ENCODE measurements at places on chromosomes 3 and 15.

GRCh38 chr15:91864664-91865063, 11.2 kb downstream of the SLCO3A1 start:
- DNase-seq: no peak

DNA sequence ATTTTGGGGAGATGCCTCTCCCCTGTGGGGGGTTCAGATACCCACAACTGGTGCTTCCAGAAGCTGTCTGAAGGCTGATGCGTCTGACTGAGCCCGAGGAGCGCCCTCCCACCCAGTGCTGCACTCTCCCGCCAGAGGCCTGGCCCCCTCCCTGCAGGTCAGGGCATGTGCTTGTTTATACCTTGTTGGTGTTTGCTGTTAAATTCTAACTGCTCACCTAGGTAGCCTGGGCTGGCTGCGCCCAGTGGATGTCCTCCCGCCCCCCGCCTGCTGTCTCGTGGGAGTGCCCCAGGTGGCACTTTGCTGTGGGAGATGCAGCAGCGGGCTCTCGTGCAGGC, 12.9 kb downstream of the KLF13 start:
- no peak for DNase-seq

GRCh38 chr3:172673210-172673679, 37.6 kb downstream of the NCEH1 start:
- peak; percentile 36 for DNase-seq

DNA sequence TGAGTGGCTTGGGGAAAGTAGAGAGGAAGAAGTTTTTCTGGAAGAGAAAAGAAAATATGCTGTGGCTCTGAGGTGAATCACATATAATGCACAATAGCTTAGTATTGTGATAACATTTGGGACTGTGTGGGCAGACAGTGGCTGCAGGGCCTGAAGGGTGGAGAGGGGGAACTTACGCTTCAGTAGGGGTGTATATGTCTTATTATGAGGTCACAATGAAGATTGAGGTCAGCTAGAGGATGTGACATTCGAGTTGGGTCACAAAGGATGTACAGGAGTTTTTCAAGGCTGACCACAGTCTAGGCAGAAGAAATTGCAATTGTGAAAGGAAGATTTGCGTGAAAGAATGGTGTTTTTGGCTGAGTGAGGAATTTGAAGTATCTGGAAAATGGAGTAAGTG, 414.8 kb downstream of the LPP start:
- no peak for DNase-seq

DNA sequence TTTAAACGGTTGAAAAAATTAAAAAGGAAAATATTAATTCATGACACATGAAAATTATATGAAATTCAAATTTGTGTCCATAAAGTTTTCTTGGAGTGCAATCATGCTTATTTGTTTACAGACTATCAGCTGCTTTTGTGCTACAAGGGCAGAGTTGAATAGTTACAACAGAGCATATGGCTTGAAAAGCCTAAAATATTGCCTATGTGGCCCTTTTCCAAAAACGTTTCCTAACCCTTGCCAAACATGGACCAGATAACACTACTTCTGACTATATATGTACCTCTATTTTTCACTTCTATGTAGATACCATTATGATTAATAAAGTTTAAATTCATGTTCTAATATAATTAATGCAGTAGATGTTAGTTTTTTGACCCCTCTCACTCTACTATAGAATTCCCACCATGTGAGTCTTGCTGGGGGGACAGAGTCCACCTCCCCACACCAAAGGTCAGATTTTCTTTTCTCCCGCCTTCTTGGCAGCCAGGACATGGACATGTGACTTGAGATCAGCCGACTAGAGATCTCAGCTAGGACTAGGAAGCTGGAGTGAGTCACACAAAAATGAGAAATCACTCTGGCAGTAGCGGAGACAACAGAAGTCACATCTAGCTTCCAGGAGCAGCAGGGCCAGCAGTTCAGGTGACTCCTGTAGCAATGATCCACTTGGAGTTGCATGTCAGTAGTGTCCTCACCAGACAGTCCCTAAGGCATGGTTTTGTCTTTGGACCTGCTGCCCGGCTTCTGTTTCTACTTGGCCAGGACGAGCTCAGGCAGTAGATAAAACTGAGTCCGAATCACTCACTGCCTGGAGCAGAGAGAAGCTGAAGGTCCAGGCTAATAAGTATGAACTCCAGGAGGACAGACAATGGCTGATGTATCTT, 22.4 kb downstream of the CIAO2A start:
- DNase-seq: no peak

- DNase-seq: no peak
These were observed 177.8 kb upstream of the PROK2 start for GRCh38 chr3:71962561-71963240.

GRCh38 chr3:189308608-189309007, 136.8 kb downstream of the TPRG1 start:
- DNase-seq: no peak

DNA sequence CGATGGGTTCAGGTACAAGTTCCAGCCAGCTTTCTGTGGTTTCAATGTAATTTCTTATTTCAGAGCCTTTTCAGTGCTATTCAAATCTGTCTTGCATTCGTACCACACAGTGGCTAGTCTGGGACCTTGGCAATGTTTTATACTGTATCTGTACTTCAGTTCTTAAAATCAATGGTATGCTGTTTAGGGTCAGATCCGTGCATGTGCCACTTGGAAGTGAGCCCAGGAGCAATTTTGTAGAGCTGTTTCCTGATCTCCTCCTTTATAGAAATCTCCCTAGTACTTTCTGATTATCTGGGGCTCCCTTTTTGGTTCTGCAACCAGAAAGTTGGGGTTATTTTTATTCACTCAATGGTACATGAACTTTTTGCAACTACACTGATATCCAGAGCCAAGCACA, 59.5 kb upstream of the NDUFB4 start:
- no peak for DNase-seq

DNA sequence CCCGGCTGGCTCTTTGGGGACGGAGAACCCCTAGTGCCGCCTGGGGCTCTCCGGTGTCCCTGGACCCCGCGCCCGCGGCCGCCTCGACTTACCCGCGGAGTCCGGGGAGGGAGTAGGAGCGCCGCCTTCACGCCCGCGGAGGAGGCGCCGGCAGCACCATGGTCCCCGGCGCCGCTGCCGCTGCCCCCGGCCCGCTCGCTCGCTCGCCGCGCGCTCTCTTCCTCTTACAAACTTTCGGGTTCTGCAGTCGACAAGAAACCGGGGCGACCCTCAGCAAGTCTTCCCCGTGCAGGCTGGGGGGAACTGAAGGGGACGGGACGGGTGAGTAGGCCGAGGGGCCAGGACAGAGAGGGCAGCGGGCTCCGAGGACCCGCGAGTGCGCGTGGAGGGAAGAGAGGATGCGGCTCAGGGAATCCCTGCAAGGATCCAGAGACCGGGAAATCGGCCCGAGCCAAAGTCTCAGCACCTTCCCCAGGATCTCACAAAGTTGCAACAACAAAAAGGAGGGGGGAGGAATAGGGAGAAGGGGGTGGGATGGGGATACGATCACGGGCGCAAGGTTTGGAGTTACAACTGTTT, 2.0 kb downstream of the FOXP1 start:
- peak; percentile 33 for DNase-seq

GRCh38 chr3:178392511-178392926, 143.7 kb upstream of the KCNMB2 start:
- DNase-seq: no peak

DNA sequence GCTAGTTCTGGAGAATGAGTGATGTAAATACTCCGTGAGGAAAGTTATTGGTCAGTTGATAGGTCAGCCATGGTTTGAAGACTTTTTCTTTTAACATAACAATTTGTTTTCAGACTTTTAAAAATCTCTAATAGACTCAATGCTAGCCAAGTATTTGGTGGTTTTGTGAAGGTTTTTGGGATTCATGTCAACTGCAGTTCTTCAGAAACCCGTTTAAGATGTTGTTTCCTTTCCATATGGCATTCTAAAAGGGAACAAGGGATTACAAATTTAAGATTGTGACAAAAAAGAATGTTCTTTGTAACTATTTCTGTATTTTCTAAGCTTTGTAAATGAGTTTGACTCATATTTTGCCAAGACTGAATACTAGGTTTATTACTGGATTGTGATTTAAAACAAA, 281.7 kb upstream of the COL8A1 start:
- DNase-seq: no peak

DNA sequence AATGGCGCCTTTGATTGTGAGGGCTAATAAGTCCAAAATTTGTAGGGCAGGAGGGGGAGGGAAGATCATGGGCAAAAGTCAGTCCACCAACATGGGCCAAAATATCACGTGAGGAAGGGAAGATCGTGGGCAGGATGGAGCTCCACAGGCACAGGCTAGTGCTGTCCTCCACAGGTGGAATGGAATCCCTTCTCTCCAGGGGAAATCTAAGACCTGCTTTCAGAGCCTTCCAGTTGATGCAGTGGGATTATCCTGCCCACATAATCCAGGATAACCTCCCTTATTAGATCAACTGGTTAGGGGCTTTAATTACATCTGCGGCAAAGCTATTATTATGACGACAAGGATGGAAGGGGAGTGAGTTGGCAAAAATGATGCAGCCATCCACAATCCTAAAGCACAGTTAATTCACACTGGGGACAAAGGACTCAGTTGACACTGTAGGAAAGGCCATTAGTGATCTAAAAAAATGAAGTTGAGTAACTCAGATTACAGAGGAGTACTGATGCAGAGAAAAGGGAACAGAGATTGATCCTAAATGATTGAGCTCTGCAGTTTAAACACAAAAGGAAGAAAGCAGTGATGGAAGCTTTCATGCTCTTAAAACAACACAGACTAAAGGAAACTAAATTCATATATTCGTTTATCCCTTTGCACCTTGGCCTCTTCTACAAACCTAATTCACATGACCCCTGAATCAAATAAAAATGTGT, 159.8 kb downstream of the AKAP13 start:
- no peak for DNase-seq

GRCh38 chr3:47227678-47228077, 54.9 kb downstream of the KIF9 start:
- peak; percentile 49 for DNase-seq

GRCh38 chr3:108036984-108037741, 53.7 kb downstream of the CD47 start:
- DNase-seq: peak; percentile 23

- DNase-seq: no peak
These were observed 15.2 kb downstream of the CA12 start for GRCh38 chr15:63366451-63366850.

DNA sequence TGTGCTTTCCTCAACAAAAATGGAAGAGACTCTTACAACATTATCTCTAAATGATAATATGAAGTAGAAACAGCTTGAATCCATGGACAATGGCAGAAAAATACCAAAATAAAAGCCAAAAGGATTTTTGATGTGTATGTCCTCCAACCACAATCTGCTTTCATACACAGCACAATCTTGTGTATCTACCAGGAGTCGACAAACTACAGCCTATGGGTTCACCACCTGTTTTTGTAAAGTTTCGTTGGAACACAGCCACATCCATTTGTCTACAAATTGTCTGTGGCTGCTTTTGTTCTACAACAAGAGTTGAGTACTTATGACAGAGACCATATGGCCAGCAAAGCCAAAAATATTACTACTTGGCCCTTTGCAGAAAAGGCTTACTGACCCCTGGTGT, 88.7 kb upstream of the UBE2E2 start:
- no peak for DNase-seq

DNA sequence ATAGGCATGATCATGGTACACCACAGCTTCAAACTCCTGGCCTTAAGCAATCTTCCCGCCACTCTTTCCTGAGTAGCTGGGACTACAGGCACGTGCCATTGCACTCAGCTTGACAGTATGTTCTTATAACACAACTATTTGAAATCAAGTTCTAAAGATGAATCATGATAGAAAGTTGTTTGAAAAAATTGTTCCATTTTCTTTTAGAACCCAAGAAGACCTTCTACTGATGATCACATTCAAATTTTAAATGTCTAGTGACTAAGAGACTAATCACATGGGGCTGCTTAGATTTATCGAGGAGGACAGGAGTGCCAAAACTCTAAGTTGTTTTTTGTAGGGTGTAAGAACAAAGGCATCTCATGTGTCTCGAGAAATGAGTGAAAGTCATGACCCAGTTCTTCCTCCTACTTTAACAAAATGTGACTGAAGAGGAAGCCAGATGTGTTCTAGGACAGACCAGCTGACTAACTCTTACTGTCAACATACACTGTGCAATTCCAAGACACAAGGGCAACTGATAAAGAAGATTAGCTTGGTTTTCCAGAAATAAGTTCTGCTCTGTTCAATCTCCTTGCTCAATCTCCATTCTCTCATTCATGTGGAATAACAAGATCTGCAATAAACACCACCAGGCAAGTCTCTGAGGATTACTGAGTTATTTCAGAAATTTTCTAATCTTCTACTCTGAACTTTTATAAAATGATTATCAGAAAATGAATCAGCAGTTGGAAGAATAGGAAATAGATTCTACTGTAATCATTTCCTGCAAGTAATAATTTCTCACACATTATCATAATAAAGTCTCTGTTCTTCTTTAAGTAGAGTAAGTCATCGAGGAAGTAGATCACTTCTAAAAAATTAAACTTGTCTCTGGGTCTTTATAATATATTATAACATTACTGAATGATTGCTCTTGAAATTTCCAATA, 122.6 kb upstream of the CCNL1 start:
- no peak for DNase-seq

GRCh38 chr3:76138921-76139320, 353.6 kb upstream of the ZNF717 start:
- no peak for DNase-seq

DNA sequence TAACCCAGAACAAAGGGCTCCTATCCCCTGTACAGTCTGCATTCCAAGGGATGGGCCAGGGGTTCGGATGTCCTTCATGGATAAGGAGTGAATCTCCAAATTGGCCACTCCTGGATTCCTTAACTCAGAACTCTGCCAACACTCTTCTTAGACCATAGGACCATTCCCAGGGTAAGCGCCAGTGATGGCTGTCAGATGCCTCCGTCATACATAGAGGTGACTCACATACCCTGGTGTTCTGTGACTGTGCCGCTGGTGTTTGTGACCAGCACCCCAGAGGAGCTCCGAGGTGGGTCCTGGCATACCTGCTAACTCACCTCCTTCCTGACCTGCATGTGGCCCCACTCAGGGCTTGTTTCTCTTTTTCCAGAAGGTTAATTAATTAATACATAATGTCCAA, 134.7 kb downstream of the KLF13 start:
- no peak for DNase-seq

DNA sequence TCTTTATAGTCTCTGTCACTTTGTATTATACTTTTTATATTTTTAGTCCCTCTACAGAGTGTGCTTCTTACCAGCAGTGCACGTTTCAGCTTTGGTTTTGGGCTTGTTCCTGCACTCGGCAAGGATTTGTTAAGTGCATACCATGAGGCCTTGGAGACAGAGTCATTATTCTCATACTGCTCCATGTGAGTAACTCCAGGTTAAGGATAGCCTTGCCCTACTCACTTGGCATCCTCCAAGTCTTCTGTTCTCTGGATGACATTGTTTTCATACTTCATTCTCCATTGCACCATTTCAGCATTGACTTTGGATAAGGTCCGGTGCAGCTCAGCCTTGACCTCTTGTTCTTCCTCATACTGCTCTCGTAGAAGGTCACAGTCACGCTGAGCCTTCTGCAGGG, 96.4 kb downstream of the MYH15 start:
- DNase-seq: no peak

GRCh38 chr3:179269152-179269707, 18.3 kb upstream of the KCNMB3 start:
- no peak for DNase-seq

GRCh38 chr15:80152180-80152895, 461 bp upstream of the FAH start:
- peak; percentile 71 for DNase-seq

- DNase-seq: no peak
These were observed 18.5 kb upstream of the WNT7A start for GRCh38 chr3:13898346-13898745.

- no peak for DNase-seq
These were observed 56.7 kb downstream of the ALCAM start for GRCh38 chr3:105423397-105423796.
